Uterine smooth muscle cell (primary cell): ENCODE measurements at places on chromosomes 7 and 10. TPM values are rescaled to one million over a fixed set of nuclear protein-coding genes. Genes with fewer than 3 reads are reported as not detected.

The AFAP1L2 gene
- total RNA-seq = 0.22 and 1.4 TPM in 2 replicates

The EVX1 gene
- total RNA-seq = under 0.01 TPM in 1 of 2 replicates, not detected in the other

The CAV1 gene
- 296 and 541 TPM in 2 replicates for total RNA-seq

The PCBD1 gene
- total RNA-seq = 23.5 and 30.5 TPM in 2 replicates

The IDI2 gene
- not detected in 2 replicates for total RNA-seq
